ENCODE measurements at places on chromosomes 2 and 18.
A peak's percentile ranks its signal among the peaks of the same experiment; 100 is the strongest.

DNA sequence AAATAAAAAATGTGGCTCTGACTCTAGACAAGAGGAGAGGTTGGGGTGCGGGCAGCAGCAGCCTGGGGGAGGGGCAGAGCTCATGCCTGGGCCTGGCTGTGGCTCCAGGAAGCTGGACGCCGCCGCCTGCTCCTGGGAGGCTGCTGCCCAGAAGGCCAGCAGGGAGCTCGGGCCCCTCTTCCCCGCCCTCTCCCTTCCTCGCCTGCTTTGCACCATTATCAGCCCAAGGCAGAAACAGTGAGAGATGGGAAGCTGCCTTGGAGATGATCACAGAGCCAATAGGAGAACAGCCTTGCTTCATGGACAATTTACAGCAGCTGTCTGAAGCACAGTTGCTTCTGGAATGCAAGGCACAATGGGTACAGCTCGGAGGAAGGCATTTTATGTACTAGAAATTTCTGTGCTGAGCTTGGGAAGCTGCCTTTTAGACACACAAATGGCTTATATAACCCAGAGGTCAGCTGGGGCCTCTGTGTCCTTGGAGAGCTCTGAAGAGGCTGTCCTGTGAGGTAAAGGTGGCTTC is 55.3 kb upstream of the AFF3 start:
- no peak for DNase-seq

DNA sequence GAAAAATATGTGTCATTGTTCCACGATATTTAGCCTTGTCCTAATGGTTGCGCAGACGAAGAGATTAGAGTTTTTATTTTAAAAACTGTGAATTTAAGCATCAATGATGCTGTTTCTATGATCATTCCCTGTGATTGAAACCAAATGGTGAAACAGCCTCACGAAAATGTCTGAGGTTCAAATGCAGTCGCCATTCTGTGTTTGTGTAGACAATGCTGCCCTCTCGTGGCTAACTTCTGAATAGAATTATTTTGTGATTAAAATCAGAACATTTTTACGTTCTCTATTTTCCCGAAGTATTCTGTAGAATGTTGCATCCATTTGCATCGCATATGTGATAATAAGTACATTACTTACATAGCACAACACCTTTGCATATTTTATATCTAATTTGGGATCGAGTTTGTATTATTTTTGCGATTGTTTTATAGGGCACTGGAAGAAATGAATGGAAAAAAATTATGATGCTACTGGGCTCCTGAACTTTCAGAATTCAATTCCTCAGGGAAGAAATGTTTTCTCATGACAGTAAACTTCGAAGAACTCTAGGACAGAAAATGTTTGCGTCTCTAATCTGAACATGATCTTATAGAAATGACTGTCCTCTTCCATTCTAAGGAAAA is 54.8 kb upstream of the CREB1 start:
- peak; percentile 23 for DNase-seq

DNA sequence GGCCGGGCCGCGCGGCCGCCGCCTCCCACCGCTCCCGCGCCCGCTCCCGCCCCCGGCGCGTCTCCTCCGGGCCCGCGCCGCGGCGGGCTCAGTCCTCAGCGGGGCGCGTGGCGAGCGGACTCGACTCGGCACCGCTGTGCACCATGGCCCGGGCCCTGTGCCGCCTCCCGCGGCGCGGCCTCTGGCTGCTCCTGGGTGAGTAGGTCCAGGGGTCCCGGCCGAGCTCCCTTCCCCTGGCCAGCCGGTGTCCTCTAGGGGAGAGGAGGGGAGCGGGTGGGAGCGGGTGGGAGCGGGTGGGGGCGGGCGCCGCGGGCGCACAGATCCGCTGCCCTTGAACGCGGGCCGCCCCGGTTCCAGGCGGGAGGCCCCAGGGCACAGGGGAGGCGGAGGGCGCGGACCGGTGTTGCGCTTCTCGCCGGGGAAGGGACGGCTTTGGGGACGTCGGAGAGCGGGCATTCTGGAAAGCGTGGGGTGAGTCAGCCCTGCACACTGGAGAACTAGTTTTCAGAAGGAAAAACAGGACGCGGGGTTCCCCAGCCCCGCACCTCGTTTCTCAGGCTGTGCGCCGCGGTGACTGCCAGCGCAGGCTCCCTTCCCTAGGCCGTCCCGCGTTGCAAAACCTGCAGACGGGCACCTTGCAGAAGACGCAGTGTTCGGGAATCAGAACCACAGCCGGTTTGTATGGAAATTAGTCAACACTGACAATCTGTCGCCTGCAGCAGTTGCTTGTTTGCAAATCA is at the start of gene RAMP1:
RAMP1 (plus strand) TSS at position 91 of the 740 bp plus-strand sequence; CDS start at position 144, 53 bp downstream.
- no peak for DNase-seq

DNA sequence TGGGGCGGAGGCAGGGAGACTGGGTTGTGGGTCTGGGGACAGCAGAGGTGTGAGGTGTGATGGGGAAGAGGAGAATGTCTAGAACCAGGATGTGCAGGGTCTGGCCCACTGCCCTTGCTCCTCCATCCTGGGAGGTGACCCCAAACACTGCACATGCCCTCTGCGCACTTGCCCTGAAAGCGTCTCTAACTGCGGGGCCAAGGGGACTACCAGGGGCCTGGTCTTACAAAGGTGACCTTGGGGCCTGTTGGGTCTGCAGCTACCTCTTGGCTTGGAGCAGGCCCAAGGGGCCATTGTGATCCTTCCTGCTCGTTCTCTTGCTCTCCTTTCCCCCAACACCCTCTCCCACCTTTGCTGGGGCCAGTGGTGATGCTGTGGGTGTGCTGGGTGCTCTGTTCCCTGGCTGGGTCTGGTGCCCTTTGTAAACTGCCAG is 48.0 kb upstream of the FAHD2A start:
- no peak for DNase-seq

DNA sequence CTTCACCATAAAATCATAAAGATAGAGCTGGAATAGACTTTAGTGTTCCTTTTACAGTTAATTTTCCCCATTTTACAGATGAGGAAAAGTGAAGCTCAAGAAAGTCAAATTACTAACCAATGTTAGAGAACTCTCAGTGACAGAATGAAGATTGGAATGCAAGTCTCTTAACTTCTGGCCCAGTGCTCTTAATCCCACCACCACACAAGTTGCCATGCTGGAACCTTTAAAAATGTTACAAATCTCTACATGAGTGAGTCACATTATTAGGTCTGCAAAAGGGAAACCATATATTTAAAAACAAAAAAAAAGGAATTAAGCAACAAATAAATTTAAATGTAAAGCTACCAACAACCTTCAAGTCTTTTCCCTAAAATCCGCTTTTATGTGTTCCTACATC is 3.5 kb downstream of the NCKAP1 start:
- no peak for DNase-seq

GRCh38 chr2:234075518-234075915 is 25.0 kb downstream of the SPP2 start:
- DNase-seq: no peak

DNA sequence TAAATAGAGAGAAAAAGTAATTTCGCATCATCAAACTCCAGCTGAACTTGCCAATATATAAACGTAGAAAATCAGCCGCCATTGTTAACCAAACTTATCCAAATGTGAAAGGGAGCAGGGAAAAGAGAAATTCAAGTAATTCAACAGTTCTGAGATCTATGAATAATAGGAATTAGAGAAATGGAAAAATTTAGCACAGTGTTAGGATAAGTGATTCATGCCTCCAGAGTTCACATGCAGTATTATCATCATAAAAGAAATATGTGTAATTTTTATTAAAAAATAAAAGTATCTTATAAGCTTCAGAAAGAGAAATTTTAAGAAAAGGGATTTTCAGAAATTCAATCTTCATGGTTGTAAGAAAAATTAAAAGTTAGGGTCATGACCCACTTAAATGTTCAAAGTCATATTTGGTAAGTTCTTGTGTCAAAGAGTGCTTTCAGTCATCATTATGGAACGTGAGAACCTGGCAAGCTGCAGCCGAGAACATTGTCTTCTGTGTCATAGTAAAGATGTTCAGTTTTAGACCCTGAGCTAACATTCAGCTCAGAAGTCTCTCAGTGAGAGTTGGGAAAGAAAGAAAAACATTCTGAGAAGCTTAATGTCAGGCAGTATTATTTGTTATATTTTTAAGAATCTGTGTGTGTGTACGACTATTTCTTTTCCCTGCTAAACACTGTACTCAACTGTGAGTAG is 414.3 kb upstream of the RGPD4 start:
- DNase-seq: no peak
